GM23338 (cell line): ENCODE measurements at places on chromosomes 5 and 9.

DNA sequence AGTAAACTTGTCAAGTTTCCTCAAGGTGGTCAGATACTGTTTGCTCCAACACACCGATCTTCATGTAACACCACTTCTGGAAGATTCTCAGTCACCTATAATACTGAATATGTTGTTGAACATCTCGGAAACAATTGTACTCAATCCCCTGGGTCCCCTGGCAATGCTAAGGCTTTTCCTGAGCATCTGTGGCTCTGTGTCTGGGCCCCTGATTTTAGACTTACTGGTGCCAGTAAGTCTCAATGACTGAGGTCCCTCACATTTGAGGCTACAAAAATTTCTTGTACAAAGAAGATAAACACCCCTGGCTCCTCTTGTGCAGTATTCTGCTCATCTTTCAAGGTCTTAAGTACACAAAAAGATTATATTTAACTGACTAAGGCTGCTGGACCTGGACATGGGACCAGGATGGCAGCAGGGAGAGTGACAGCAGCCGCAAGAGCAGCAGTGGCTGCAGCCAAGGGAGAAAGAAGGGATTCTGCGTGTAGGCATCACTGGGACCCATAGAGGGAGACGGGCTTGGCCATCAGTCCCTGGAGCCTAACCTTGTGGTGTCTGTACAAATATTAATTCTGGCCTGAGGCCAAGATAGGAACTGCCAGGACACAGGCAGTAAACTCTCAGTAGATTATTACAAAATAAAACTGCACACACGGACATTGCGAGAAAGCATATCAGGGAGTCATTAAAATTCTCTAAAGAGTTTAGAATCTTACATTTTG lies 49.0 kb upstream of the TNPO1 start:
- peak; percentile 55 for DNase-seq

DNA sequence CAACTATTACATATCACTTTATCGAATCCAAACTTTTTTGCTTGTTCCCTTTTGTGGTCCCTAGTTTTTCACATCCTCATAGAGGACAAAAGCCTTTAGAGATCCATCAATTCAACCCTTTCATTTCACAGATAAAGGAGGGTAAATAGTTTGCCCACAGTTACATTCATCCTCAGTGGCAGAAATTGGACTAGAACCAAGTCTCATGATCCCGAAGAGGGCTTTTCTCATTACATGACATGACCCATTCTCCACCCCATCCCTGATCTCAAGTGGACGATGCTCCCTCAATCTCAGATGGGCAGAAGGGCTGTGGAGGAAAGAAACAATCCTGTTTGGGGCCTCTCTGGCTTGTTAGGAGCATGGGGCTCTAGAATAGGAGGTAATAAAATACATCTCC lies 23.1 kb downstream of the TICAM2 start:
- no peak for DNase-seq

DNA sequence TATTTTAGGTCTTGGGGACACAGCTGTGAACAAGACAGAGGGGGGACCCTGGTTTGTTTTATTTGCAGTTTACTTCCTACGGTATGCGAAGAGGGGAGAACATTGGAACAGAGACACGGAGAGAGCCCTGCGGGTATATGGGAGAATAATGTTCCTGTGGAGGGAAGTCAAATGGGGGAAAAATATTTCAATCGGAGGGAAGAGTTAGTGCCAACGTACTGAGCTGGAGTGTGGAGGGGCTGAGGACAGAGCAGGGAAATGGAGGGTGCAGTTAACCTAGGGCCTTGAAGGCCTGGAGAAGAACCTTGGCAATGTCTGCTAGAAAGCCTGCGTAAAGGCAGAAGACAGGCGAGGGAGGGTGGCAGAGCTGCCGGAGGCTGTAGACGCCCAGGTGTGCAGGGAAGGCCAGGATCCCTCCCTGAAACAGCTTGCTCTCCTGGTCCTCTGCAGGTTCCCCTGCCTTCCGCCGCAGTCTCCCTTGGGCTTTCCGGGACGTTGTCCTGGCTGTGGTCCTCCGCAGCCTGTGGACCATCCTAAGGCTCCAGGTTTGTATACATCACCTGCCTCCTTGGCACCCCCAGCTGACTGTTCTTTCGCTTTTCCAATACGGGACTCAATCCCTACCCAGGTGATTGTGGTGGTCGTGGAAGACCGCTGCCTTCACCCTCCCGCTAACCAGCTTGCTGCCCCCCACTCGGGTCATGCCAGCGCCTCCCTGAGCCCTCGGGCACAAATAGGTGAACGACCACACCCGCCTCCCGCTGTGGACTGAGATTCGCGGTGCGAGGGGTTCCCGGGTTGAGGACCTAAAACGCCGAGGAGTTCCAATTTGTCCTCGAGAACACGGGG lies 1.9 kb upstream of the RACK1 start:
- DNase-seq: no peak

DNA sequence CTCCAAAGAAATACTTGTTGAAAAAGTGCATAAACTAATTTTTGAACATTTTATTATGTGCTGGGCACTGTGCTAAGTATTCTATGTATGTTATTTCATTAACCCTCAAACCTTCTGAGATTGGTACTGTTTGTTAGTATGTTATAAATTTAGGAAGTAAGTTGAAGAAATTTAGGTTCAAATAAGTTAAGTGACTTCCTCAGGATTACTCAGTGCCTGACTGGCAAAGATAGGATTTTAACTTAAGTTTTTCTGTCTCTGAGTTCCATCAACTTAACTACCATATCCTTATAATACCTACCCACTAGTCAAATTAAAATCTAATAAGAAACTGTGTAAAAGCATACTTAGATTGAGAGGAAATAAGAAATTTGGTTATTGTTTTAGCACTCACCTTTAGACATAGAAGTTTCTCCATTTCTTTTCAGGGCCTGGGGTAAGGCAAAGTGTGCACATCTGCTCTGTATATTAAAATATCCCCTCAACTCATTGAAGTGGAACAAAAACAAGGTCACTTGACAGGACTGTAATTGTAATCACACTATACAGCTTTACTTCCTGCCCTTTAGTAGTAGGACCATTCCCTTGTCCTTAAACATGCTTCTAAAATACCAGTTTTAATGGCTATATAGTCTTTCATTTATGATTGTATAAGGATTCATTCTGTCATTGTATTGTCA lies 15.2 kb downstream of the TGFBR1 start:
- no peak for DNase-seq

- DNase-seq: no peak
Observed at GRCh38 chr5:18091758-18092157, 457.5 kb downstream of the TAF11L14 start.

- no peak for DNase-seq
Observed at GRCh38 chr9:84815554-84815953, 146.0 kb downstream of the NTRK2 start.

GRCh38 chr5:7422316-7423106 lies 26.6 kb downstream of the ADCY2 start:
- peak; percentile 61 for DNase-seq

GRCh38 chr5:168286386-168286785 lies 5.1 kb upstream of the WWC1 start:
- DNase-seq: peak; percentile 84

DNA sequence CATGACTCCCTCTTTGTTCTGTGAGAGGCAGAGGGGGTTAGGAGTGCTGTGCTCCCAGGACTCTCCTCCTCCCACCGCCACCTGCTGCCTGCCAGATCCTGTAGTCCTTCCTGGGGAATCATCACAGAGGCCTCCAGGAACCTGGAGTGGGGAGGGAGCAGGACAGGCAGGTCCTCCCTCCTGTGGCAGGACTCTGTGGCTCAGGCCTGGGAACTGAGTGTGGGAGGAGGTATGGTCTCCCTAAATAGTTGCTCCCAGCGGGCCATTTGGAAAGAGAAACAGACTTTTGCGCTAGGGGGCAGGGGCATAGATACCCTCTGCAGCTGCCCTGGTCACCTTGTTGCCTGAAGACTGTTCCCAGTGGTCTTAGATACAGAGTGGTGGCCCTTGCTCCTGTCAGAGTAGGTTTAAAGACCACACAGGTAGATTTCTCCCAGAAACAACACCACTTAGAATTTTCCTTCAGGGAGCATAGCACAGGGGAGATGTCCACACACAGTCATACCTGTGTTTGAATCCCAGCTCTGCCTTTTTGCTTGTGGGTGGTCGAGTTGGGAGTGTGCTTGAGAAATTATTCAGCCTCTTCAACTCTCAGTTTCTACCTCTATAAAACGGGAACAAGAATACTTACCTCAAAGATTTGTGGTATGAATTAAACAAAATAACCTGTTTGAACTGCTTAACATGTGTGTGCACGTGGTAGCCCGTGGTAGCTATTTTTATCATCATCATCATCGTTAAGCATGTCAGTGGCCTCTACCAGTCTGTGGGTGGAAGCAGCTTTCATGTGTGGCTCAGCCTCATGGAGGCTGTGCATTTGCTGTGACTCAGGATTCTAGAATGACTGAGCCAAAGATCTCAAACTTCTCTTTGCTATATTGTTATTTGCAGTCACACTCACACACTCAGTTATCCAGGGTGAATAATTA lies 55.8 kb downstream of the SLC22A5 start:
- no peak for DNase-seq

- DNase-seq: no peak
Observed at GRCh38 chr9:122227575-122227900, 1.2 kb downstream of the LHX6 start.

DNA sequence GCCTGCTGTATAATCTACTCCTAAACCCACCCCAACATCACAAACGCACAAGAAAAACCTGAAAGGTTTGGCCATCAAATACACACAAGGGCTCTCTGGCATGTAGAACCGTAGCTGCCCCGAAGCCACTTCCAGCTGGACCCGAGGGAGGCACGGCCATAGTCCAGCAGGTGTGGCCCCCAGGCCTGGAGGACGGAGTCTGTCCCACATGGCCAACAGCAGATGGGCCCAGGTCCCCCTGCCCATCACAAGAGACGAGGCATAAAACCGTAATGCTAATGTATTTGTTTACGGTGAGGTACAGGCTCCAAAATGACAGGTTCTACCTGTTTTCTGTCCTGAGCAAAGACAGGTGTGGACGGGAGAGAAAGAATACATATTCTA lies 234.2 kb downstream of the SYK start:
- no peak for DNase-seq

DNA sequence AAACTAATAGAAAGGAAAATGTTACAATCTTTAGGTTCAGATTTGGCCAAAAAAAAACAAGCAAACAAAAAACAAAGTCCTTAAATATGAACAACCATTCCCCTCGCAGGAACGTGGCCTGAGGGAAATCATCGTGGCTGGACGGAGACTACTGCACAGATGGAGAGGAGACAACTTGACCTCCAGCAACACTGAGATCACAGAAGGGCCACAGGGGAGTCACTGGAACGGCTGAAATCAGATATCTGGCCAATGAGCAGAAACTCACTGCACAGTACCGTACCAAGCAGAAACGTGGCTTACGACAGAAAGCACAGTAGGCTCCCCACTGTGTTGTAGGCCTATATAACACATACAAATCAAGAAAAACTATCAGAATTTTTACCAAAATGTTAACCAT lies 27.7 kb downstream of the CAMSAP1 start:
- DNase-seq: no peak

- no peak for DNase-seq
Observed at GRCh38 chr9:80437091-80437640, 865.4 kb downstream of the TLE4 start.

- DNase-seq: peak; percentile 85
Observed at GRCh38 chr9:132214027-132214622, 52.3 kb downstream of the NTNG2 start.

- no peak for DNase-seq
Observed at GRCh38 chr9:113261917-113262671, 13.3 kb downstream of the CDC26 start.

DNA sequence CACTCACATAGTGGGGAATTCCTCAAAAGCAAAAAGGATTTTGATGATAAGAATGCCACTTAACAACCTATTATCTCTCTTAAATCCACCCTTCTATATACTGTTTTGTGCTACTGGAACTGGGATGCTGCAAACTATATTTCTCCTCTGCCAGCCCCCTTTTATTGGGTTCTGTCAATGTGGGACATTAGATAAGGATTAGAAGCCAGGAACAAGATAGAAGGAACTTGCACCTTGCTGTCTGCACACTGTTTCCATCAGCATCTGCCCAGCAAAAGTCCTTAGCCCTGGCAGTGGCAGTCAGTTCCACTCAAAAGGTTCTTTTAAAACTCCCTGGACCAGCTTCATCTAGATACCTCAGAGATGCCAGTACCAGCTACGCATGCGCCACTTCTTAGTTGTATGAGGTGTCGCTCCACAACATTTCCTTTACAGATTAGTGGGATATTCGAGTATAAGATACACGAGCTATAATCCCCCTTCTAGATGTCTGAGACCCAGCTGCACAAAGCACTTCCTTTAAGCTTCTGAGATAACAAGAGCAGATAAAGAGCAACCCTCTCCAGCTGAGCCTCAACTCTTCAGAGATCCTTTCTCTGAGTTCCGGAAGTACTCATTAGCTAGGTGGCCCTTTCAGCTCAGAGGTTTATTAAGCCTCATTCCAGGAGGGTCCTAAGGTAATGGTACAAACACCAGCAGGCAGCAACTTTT lies 45.3 kb downstream of the CERT1 start:
- DNase-seq: no peak

- no peak for DNase-seq
Observed at GRCh38 chr5:95070453-95070852, 214.4 kb downstream of the MCTP1 start.

GRCh38 chr9:91342575-91342974 lies 19.1 kb downstream of the AUH start:
- DNase-seq: no peak

GRCh38 chr9:108978205-108978604 lies 35.1 kb downstream of the CTNNAL1 start:
- DNase-seq: no peak

GRCh38 chr9:33934188-33934878 lies 114.4 kb downstream of the UBAP2 start:
- peak; percentile 35 for DNase-seq

- DNase-seq: no peak
Observed at GRCh38 chr5:38782180-38782835, 63.5 kb upstream of the OSMR start.

DNA sequence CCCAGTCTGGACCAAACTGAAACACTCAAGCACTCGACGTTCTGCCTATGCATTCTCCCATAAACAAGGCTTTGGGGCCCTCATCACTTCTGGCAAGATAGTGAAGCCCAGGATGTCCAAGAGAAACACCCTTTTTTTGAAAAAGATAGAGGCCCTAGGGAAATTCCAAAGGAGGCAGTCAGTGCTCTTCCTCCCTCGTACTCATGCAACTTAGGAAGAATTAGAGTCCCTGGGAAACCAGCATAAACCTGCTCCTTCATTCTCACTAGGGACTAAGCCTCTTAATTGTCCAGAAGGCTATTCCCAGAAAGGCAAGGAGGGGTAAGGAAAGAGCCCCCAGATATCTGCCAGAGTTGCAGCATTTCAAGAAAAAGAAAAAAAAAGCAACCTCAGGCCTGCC lies 7.8 kb upstream of the RUSC2 start:
- DNase-seq: no peak

GRCh38 chr5:71907608-71908145 lies 188.6 kb downstream of the CARTPT start:
- DNase-seq: no peak

GRCh38 chr9:135077497-135078200 lies 9.8 kb upstream of the OLFM1 start:
- DNase-seq: peak; percentile 81

DNA sequence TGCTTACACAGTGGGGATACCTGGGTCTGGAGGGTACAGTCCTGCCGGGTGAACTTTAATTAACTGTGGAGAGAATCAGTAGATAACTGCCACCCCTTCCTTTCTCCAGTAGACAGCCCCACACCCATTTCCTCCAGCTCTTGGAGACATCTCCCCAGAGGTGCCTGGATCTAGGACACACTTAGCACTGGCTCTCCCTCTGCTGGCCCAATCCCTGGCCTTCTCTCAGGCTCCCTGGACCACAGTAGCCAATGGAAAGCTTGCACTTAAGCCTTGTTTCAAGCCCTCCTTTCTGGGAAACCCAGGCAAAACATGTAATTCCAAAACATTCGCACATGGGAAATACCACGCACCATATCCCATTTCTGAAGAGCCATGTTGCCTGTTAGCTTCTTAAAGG lies 169.2 kb upstream of the GAS1 start:
- no peak for DNase-seq
